Cerebellar nuclear complex (tissue), 1 donor: ENCODE measurements at places on chromosomes 12 and 14.

DNA sequence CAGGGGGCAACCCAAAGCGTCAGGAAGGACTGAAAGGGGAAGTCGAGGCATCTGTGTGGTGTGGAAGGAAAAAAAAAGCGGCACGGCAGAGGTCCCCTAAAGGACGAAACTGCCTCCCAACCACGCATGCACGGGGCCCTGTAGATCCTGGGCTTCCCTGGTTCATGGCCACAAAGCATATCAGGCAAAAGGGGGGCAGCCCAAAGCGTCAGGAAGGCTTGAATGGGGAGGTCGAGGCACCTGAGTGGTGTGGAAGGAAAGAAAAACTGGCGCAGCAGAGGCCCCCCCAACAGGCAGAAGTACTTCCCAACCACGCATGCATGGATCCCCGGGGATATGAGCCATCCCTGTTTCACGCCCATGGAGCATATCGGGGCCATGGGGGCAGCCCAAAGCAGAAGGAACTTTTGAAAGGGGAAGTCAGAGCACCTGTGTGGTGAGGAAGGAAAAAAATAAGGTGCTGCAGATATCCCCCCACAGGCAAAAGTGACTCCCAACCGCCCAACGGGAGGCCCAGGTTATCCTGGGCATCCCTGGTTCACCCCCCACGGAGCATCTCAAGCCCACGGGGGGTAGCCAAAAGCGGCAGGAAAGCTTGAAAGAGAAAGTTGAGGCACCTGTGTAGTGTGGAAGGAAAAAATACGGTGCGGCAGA lies 581.2 kb downstream of the ALG10 start:
- no peak for DNase-seq

- DNase-seq = no peak
Measured at GRCh38 chr14:95619785-95620417, 66.3 kb upstream of the TCL1B start.

GRCh38 chr14:75429562-75429961 lies 1.7 kb downstream of the JDP2 start:
- no peak for DNase-seq

- DNase-seq = no peak
Measured at GRCh38 chr14:69876848-69877306, 2.3 kb upstream of the SMOC1 start.

DNA sequence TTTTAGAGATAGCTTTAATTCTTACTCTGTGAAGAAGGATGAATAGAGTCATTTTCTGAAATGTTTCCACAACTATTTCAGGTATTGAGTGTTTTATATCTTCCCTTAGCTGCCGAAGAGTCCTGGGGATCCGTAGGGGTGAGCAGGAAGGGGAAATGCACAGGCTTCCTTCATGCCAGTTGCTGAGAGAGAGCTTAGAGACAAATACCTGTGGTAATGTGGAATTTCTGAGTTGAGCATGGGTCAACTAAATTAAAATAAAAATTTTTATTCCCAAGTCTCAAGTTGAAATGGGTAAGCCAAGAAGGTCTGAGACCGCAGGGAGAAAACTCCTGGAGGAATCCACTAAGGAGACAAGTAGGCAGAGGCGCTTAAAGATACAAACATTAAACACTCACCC lies 185.7 kb downstream of the DAD1 start:
- DNase-seq = no peak

DNA sequence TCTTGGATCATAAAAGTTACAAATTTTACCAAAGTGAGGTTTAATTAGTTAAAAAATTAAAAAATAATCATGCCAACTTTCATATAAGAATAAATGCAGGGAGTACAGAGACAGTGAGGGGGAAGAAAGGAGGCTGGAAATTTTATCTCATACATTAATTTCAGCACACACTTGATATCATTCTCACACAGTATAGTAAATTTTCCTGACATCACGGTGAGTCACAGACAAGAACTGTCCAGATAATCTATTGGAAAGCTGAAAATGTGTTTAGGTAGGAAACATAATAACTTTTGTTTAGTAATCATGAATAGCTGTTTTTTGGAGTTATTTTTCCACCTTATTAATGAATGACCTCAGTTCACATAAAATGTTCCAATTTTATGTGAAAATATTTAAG lies 1204.8 kb downstream of the GALC start:
- DNase-seq = no peak

GRCh38 chr12:10069099-10069498 lies 29.7 kb downstream of the CLEC1A start:
- no peak for DNase-seq

- no peak for DNase-seq
Measured at GRCh38 chr14:91417983-91418386, 365 bp upstream of the CCDC88C start.

GRCh38 chr12:50047693-50048250 lies 9.6 kb upstream of the ASIC1 start:
- DNase-seq = no peak

GRCh38 chr12:1162081-1162760 lies 171.2 kb downstream of the ERC1 start:
- DNase-seq = no peak

DNA sequence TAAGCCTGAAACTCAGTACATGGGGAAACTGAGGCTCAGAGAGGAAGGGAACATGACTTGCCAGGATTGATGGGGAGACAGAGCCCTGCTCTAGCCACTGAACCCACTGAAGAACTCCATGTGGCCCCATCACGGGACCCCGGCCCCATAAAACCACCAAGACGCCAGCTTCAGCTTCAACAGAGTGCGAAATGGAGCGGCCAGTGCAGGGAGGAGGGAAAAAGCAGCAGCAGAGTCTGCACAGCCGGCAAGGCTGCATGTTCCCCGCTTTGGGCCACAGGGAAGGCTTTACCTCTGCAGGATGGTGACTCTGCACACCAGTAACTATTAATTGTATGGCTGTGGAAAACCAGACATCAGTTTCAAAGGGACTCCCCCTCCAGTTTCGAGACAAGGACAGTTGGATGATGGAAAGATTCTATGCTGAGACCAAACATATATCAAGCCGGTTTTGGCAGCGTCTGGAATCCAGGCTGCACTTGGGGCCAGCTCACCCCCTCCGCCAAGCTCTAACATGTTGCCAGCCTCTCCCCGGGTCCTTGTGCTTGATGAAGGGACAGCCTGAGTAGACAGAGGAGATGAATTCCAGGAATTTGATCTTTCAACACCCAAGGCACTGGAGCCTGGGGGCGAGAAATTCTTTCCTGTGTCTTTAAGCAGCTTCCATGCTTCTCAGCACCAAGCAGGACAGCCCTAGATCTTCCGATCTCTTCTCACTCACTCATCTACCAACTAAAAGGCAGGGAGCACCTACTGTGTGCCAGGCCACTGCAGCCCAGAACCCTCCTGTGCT lies 55.7 kb upstream of the BCL11B start:
- no peak for DNase-seq

- DNase-seq = no peak
Measured at GRCh38 chr14:104900639-104901512, 23.8 kb upstream of the PLD4 start.

DNA sequence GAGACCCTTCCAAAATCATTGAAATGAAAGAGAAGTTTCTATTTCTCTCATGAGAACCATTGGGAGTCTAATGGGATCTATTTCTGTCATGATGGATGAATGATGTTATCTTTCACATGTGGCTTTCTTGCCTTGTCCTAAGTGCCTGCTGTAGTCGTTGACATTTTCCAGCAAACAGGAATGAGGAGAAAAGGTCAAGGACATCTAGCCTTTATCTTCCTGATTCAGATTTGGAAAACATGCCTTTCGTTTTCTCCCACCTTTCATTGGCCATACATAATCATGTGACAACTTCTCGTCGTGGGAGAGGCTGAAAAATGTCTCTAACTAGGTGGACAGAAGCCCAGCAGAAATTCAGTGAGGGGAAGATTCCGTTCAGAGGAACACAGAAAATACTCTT lies 94.5 kb downstream of the PCNX1 start:
- no peak for DNase-seq

- no peak for DNase-seq
Measured at GRCh38 chr14:91300957-91301356, 56.5 kb upstream of the GPR68 start.

DNA sequence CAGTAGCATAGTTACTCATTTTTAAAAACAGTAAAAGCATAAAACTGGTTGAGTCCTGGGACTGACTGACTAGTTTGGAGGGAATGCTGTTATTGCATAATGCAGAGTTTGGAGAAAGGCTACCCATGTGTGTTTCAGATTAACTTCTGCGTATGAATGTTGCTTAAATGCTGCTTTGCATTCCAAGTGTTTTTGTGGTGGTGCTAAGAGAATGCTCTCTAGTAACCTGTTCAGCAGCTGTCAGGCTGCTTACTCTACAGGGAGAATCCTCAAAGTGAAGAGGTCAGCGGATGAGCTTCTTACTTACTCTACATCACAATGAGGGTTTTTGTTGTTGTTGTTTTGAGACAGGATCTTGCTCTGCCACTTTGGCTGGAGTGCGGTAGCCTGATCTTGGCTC lies 4.3 kb downstream of the DLST start:
- no peak for DNase-seq

GRCh38 chr14:56120091-56120691 lies 2.0 kb downstream of the PELI2 start:
- DNase-seq = no peak

DNA sequence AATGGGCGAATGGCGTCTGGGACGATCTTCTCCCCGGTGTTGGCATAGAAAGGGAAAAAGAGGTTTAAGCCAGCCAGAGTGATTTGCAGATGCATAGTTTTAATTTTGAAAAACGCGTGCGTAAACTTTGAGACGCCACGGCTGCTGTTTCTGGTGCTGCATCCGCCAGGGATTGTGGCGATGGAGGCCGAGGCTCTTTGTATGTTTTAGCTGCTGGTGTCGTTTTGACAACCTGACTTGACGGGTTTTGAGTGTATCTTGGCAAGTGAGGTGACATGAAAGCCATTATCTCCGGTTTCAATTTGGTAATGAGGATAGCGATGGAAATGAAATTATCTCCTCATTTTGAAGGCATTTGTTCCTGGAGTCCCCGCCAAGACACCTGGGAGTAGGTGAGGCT lies 1.6 kb downstream of the PTGDR start:
- no peak for DNase-seq
